Fibroblast of the aortic adventitia (primary cell): ENCODE measurements at places on chromosomes 11 and 22. TPM values are rescaled to one million over a fixed set of nuclear protein-coding genes. Genes with fewer than 3 reads are reported as not detected.

MS4A7 gene
- not detected in 2 replicates for total RNA-seq

MADD gene
- 23.7 and 31.5 TPM in 2 replicates for total RNA-seq

TUB gene
- total RNA-seq, result 18.2 and 19.2 TPM in 2 replicates

ROBO4 gene
- 1.3 and 3.3 TPM in 2 replicates for total RNA-seq

PRR33 gene
- total RNA-seq, result not detected in 2 replicates

FGF4 gene
- 0.08 TPM in 1 of 2 replicates, not detected in the other for total RNA-seq

POU2AF3 gene
- total RNA-seq, result 0.45 and 1.3 TPM in 2 replicates

ELFN2 gene
- total RNA-seq, result 0.18 and 0.33 TPM in 2 replicates

AIP gene
- total RNA-seq, result 38.4 and 75.9 TPM in 2 replicates

CCDC34 gene
- total RNA-seq, result 6.3 and 10.7 TPM in 2 replicates

XKR3 gene
- total RNA-seq, result 0.09 TPM in 1 of 2 replicates, not detected in the other

ANKK1 gene
- total RNA-seq, result not detected in 2 replicates

GRM5 gene
- total RNA-seq, result under 0.01 TPM in 1 of 2 replicates, not detected in the other

SOX6 gene
- 0.36 and 1.8 TPM in 2 replicates for total RNA-seq

TIMP3 gene
- total RNA-seq, result 153 and 329 TPM in 2 replicates

OR10D3 gene
- total RNA-seq, result not detected in 2 replicates

MRGPRX1 gene
- total RNA-seq, result not detected in 2 replicates

TCIRG1 gene
- total RNA-seq, result 75.1 and 76.0 TPM in 2 replicates

SLC15A3 gene
- total RNA-seq, result 6.8 and 18.2 TPM in 2 replicates

CNTF gene
- total RNA-seq, result 0.82 and 1.9 TPM in 2 replicates

VWCE gene
- 7.4 and 13.9 TPM in 2 replicates for total RNA-seq

INS gene
- total RNA-seq, result not detected in 2 replicates

KRTAP5-8 gene
- not detected in 2 replicates for total RNA-seq

RASD2 gene
- 0.09 TPM in 1 of 2 replicates, not detected in the other for total RNA-seq

UBQLN3 gene
- total RNA-seq, result 0.09 TPM in 1 of 2 replicates, not detected in the other

OR4C13 gene
- not detected in 2 replicates for total RNA-seq

DDX25 gene
- under 0.01 TPM in 1 of 2 replicates, not detected in the other for total RNA-seq

FAM181B gene
- total RNA-seq, result 0.25 TPM in 1 of 2 replicates, not detected in the other

RPS19BP1 gene
- total RNA-seq, result 39.6 and 108 TPM in 2 replicates

C1QTNF6 gene
- 4.2 and 4.6 TPM in 2 replicates for total RNA-seq

GPR83 gene
- total RNA-seq, result not detected in 2 replicates

NECTIN1 gene
- total RNA-seq, result 3.4 and 7.8 TPM in 2 replicates

SCGB1C1 gene
- not detected in 2 replicates for total RNA-seq

C22orf31 gene
- total RNA-seq, result not detected in 2 replicates
